ENCODE measurements at places on chromosomes 2 and 18.

DNA sequence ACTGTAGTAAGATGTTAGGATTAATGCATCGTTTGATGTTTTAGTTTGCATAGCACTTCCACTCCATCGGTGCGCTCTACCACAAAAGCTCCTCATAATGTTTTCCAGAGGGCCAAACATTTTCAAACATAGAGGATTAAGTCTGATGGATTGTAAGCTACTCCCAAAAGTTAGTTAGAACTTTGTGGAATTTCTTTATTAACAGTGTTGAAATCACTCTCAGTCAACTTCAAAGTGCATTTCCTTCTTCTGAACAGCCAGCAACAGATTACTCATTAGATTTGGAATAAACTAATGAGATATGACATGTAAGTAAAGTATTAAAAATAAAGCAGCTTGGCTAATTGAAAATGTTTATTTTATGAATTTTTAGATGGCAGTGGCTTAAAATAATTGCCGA, 30.1 kb upstream of the CTAGE1 start:
- DNase-seq: no peak

DNA sequence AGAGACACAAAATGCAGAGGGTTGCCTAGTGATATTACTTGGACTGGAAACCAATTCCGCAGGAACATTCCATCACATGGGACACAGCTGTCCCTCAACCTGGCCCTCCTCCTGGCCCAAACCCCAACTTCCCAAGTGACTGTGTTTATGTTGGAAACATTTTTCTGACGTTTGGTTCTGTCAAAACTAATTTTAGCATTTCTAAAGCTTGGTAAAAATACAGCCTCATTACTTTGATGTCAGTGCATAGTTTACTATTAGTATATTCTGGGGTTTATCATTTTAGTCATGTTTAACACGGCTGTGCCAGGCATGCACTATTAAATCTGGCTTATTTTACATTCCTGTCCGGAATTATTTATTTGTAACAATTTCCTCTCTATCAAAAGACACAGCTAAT, 69.9 kb downstream of the GLI2 start:
- no peak for DNase-seq

DNA sequence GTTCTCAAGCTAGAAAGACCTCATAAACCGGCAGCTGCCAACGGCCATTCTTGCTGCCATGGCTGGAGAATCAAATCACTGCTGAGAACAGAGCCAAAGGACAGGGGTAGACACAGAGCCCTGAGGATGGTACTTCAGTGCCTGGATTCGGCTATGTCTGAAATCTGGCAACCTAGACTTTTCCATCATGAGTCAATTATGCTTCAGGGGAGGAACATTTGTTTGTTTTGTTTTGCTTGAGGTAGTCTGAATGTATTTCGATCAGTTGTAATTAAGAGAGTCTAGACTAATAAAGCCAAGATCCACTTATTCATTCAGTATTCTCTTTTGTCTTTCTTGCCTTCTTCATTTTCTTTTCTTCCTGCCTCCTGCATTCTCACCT, 122.8 kb upstream of the SH3BP4 start:
- no peak for DNase-seq

- no peak for DNase-seq
Observed at GRCh38 chr18:74529378-74529777, 4.9 kb upstream of the CNDP1 start.

DNA sequence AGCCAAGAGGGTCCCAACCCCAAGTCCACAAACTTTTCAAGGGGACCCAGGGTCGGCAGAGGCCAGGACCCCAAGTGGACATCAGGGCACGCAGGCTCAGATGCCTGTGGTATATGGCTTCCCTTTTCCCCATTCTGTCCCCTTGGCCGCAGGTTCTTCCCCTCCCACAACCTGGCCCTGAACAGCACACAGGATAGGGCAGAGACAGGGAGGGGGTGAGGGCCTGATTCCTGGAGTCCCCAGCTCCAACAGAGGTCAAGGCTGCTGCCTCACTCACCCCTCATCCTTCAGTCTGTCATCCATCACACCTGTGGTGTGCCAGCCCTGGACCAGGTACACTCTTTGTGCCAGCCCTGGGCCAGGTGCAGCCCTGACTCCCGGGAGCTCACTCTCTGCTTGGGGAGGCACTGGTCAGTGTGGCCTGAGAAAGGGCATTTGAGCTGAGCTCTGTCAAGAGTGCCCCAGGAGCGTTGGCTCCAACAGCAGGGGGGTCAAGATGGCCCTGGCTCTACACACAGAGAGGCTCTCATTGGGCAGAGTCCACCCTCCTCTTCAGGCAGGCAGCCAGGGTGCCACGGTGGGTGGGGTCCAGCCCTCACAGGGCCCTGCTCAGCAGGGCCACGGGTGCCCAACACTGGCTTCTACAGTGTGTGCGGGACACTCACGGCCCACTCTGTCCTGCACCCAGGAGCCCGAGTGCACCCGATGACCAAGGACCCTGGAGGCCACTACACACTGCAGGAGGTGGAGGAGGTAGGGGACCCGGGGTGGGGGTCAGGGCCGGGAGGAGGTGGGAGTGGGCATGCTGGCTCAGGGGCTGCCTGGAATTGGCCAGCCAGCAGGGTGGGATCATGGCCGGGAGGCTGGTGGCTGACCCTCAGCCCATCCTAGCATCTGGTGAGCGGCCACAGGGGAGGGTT, 1.6 kb downstream of the AGXT start:
- no peak for DNase-seq

- no peak for DNase-seq
Observed at GRCh38 chr2:64632835-64633819, 20.6 kb downstream of the SERTAD2 start.
